ENCODE measurements at places on chromosomes 4 and X. TPM values are rescaled to one million over a fixed set of nuclear protein-coding genes. Genes with fewer than 3 reads are reported as not detected.

Gene CFI
- polyA plus RNA-seq = 27.9 TPM

Gene MAGEB10
- polyA plus RNA-seq = not detected

Gene CRLF2
- not detected for polyA plus RNA-seq

Gene ZNF330
- polyA plus RNA-seq = 20.4 TPM

Gene RBBP7
- polyA plus RNA-seq = 90.0 TPM

Gene C4orf51
- polyA plus RNA-seq = not detected

Gene SERPINA7
- 0.31 TPM for polyA plus RNA-seq

Gene SPRY1
- 13.9 TPM for polyA plus RNA-seq

Gene GPM6B
- polyA plus RNA-seq = 1.8 TPM

Gene P2RY10
- 0.14 TPM for polyA plus RNA-seq

Gene OTC
- polyA plus RNA-seq = 1.4 TPM

Gene GABRQ
- not detected for polyA plus RNA-seq

Gene SOX3
- polyA plus RNA-seq = not detected

Gene MGARP
- 0.49 TPM for polyA plus RNA-seq

Gene CSN1S1
- polyA plus RNA-seq = not detected

Gene OGT
- polyA plus RNA-seq = 84.2 TPM

Gene VCX
- polyA plus RNA-seq = 0.23 TPM

Gene FBXL5
- 39.2 TPM for polyA plus RNA-seq

Gene GAGE12E
- not detected for polyA plus RNA-seq

Gene TLR6
- polyA plus RNA-seq = 0.11 TPM

Gene GLUD2
- polyA plus RNA-seq = 0.73 TPM

Gene WWC2
- polyA plus RNA-seq = 6.6 TPM

Gene DRP2
- 0.04 TPM for polyA plus RNA-seq

Gene TIMM8A
- polyA plus RNA-seq = 3.2 TPM

Gene HMX1
- not detected for polyA plus RNA-seq

Gene ART3
- 14.4 TPM for polyA plus RNA-seq

Gene PASD1
- polyA plus RNA-seq = not detected

Gene NONO
- polyA plus RNA-seq = 110 TPM

Gene YY2
- polyA plus RNA-seq = 0.85 TPM

Gene SMIM10
- 4.4 TPM for polyA plus RNA-seq

Gene PDE5A
- polyA plus RNA-seq = 5.8 TPM

Gene AKAP14
- not detected for polyA plus RNA-seq

Gene KCNIP4
- polyA plus RNA-seq = 0.05 TPM

Gene TXK
- polyA plus RNA-seq = 0.46 TPM

Gene NEIL3
- not detected for polyA plus RNA-seq

Gene CT45A1
- polyA plus RNA-seq = not detected

Gene ERAS
- 0.11 TPM for polyA plus RNA-seq

Gene RHOXF1
- polyA plus RNA-seq = 0.61 TPM

Gene DNAAF6
- not detected for polyA plus RNA-seq

Gene ANXA5
- polyA plus RNA-seq = 210 TPM

Gene KIF4A
- polyA plus RNA-seq = 0.04 TPM

Gene SMIM20
- 25.0 TPM for polyA plus RNA-seq

Gene CEP135
- 1.3 TPM for polyA plus RNA-seq

Gene CT45A2
- not detected for polyA plus RNA-seq

Gene TENM3
- polyA plus RNA-seq = 2.2 TPM

Gene C4orf46
- polyA plus RNA-seq = 2.5 TPM

Gene MGAT4D
- not detected for polyA plus RNA-seq

Gene MAPK10
- 6.3 TPM for polyA plus RNA-seq

Gene LINC00632
- polyA plus RNA-seq = 3.7 TPM

Gene GUCY1A1
- polyA plus RNA-seq = 4.2 TPM

Gene PPEF2
- not detected for polyA plus RNA-seq

Gene PCDH11X
- 0.02 TPM for polyA plus RNA-seq

Gene FAM47A
- not detected for polyA plus RNA-seq

Gene XK
- polyA plus RNA-seq = 1.2 TPM

Gene CDS1
- 4.6 TPM for polyA plus RNA-seq

Gene PCDH19
- 0.14 TPM for polyA plus RNA-seq

Gene NR3C2
- polyA plus RNA-seq = 2.5 TPM

Gene SLC49A3
- polyA plus RNA-seq = 20.8 TPM

Measured in pancreas (tissue), 10 donors.